Dermis microvascular lymphatic vessel endothelial cell (primary cell): ENCODE measurements at places on chromosomes 4 and X.

DNA sequence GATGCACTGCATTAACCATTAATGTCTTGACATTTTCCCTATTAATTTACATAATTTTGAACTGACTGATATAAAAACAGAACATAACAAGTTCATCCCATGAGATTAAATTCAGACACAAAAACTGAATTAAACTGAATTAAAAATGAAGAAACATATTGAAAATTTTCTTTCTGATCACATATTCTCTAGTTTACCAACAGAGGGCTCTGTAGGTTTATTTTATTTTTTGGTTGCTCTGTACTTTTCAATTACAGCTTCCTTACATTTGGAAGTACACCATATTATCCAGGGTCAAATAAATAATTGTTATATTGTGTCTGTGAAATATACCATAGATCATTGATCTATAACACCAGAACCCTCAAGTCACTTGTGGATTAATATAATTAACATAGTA lies 27.3 kb upstream of the CT83 start:
- peak; percentile 0 for DNase-seq

DNA sequence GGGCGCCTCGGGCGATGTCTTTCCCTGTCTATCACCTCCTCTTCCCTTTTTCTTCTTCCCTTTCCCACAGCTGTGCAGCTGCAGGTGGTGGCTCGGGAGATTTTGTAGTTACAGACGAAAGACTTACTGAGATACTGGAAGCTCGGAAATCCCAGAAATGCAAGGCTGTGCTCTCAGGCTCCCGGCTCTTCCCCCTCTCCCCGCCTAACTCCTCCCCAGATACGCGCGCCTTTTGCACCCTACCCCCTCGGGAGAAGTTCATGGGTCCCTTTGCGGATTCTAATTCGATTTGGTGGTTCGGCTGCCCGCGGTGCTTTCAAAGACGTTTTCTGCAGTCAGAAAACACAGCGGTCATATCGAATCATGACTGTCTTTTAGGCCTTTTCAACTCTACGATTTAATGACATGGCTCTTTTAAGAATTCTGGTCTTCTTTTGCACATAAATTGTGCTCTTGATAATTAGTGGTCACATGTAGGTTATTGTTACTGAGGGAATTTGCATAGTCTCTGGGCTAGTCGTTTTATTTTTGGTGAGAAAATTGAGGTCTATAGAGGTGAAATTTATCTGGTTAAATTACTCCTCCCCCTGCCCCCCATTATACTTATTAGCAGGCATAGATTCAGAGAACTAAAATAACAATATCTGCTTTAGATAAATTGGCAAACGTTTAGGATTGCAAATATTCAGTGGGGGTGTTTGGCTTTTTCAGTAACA lies 1.6 kb downstream of the SEPTIN11 start:
- no peak for DNase-seq

- peak; percentile 72 for DNase-seq
Observed at GRCh38 chrX:110086916-110087484, 84.1 kb downstream of the TMEM164 start.

DNA sequence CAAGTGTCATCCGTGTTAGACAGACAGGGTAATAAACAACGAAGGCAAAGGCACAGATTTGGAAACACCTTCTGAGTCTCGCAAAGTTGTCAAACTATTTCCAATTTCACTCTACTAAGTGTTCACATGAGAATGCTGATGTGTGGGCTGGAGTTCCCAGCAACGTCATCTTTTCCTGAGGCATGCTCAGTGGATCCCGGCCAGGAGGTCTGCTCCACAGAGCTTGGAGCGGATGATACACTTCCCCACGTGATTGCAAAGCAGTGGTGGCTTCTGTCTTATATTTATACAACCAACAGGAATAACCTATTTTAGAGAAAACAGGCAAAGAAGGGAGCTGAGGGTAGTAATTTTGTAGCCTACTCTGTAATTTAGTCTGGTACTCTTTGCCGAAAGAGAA lies 40.1 kb upstream of the PDK3 start:
- DNase-seq, result peak; percentile 10

- DNase-seq, result no peak
Observed at GRCh38 chr4:2785613-2786012, 7.3 kb upstream of the SH3BP2 start.

DNA sequence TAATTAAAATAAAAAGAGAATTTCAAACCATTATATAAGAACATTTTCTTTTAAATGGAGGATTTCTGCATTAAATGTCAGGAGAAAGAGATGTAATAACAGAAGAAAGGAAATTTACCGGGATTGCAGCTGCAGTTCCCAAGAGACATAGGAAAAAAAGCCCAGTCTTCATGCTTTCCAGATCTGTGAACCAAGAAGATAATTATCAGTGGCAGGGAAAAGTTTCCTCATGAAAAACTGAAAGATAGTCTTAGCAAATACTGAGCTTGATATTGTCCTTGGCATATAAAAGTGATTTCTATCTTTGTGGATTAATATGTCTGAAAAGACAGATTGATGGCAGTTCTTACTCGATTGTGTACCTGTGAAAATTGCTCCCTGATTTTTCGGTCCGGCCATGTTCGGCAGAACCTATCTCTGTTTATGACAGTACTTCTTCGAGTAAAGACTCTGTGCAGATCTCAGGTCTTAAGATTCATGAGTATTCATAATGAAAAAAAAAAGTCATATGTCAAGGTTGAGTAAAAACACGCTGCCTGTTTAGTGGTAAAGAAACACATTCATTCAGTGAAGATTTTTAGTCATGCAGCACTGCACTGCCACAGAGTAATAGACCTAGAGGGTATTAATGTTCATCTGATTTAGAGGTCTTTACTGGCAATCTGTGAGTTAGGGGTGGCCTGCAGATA lies 29.6 kb downstream of the SPARCL1 start:
- DNase-seq, result no peak
